ENCODE measurements at places on chromosomes 5 and 9.

- no peak for DNase-seq
Observed at GRCh38 chr9:115462623-115463022, 344.7 kb upstream of the TNC start.

DNA sequence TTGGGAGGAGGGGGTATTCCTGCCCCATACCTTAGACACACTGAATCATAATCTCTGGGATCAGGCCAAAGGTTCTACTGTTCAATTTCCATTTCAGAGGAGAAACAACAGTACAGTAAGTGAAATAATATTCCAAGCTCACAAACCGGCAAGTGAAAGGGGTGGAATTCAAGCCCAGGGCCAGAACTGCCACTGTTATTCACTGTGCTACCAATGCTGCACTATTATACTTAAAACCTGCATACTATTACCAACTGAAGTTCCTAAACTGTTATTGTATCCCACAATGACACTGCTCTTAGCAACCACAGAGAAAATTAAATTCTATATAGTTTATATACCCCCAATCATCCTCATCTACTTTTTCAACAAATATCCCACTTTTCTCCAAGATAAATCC lies 24.6 kb downstream of the SSBP2 start:
- no peak for DNase-seq

- DNase-seq = no peak
Observed at GRCh38 chr9:105973951-105974351, 279.6 kb downstream of the TMEM38B start.

GRCh38 chr5:79495311-79495710 lies 18.6 kb downstream of the HOMER1 start:
- DNase-seq = no peak

DNA sequence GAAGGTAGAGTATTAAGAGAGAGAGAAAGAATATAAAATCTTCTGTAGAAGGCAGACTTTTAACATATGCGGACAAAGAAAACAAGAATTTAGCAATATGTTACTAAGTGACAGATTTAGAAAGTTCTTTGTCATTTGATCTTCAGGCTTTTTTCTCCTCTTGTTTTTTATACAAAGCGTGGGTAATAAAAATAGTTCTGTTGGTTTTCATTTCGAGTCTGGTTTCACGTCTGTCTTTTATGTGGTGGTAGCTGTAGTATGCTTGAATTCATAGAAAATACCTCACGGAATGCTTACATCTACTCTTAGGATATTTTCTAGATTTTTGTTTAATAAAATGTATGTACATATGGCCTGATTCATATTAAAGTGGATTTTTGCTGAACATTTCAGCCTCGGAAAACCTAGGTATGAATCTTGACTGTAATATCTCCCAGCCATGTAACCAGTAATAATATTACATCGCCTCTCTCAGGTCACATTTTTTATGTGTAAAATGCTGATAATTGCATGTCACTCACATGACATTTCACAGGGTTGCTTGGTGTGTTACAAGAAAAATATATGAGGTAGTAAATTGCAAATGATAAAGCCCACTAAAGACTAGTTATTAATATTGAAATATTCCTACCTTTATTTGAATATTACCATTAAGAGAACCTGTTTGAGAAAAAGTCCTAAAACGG lies 72.5 kb upstream of the TAF11L2 start:
- no peak for DNase-seq

- DNase-seq = no peak
Observed at GRCh38 chr5:80740999-80741398, 86.2 kb upstream of the DHFR start.

GRCh38 chr9:14326264-14326826 lies 12.4 kb upstream of the NFIB start:
- DNase-seq = peak; percentile 31

GRCh38 chr5:154002511-154003020 lies 36.1 kb downstream of the FAM114A2 start:
- no peak for DNase-seq

- DNase-seq = no peak
Observed at GRCh38 chr5:111596705-111597104, 84.4 kb upstream of the STARD4 start.

GRCh38 chr5:80198399-80198798 lies 57.4 kb downstream of the SERINC5 start:
- no peak for DNase-seq

DNA sequence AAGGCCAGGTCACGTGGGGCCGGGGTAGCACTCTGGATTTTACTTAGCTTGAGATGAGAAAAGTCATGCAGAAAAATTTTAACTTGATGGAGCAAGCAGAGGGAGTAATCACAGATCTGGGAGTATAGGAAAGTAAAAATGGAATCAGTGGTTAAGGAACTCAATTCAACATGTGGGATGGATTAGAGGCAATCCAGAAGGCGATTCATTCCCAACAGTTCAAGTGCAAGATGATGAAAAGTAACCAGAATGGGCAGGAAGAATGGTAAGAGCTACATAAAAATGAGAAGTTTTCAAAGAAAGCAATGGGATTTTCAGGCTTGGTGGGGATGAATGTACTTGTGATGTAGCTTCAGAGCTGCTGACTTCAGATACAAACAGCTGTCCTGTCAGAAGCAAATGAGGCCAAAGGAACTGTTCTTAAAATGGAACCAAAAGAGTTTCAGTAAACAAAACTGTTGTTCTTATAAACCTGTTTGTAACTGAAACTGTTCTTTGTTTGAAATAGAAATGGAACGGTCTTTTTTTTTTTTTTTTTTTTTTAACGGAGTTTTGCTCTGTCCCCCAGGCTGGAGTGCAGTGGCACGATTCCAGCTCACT lies 5.6 kb upstream of the SEC24A start:
- no peak for DNase-seq

DNA sequence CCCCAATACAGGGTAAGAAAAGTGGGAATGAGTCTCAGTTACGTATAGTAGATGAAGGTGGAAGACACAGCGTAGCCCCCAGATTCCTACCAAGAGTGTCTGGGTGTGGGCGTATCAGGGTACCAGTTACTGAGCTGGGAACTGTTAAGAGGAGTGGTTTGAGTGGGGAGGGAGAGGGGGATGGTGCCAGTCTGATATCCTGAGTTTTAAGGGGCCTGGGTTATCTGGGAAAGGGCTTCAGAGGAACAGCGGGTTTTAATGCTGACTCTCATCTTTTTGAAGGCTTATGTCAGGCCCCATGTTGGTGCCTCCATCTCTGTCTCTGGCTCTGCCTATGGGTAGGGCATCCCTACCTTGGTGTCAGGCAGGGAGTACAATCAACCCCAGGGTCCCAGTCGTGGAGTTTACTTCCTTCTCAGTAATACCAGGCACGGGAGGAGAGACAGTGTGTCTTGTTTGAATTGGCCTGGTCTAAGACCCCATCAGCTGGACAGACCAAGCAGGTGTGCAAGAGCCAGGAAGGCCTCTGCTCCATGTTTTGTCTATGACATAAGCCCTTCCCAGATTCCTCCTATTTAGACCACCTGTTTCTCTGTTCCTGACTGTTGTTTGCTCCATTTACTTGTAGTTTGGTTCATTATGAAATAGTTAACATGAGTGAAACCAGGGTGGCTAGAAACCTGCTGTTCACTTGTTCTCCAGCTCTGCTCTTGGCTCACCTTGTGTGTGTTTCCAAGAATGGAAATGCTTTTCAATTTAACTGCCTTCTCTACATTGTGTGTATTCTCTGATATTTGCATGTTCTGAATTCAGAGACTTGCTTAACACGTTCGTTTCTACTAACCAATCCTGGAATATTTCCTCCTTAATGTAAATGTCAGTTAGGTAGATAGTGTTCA lies 125.6 kb downstream of the DAB2IP start:
- DNase-seq = no peak

DNA sequence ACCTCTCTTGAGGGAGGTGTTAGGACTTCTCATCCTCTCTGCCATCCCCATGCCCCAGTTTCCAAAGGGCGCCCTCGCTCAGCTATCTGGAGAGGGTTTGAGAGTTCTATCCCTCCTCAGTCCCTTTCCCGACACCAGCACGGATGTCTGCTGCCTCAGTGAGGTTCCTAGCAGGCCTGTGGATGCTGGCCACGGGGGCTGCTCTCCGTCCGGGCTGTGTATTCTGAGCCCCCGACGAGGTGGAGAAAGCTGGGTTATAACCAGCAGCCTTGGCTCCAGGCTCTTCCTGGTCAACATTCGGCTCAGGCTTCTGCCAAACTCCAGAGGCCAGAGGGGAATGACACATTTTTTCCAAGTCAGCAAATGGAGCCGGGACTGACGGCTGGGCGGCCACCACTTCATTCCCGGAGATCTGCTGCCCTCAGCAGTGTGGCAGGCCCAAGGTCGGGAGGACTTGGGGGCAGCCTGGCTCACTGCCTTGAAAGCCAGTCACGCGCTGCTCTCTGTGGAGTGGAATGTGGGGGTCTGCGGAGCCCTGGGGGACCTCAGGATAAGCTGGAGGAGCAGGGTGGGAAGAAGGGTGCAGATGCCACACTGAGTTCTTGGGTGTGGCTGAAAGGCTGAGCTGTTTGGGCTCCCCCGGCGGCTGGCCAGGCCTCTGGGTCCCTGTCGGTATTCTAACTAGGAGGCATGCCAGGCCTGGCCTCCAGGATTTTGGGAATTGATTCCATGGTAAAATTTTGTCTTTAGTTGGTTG lies 27.4 kb downstream of the PTPA start:
- peak; percentile 35 for DNase-seq

- no peak for DNase-seq
Observed at GRCh38 chr9:100027543-100027942, 71.3 kb downstream of the ERP44 start.

DNA sequence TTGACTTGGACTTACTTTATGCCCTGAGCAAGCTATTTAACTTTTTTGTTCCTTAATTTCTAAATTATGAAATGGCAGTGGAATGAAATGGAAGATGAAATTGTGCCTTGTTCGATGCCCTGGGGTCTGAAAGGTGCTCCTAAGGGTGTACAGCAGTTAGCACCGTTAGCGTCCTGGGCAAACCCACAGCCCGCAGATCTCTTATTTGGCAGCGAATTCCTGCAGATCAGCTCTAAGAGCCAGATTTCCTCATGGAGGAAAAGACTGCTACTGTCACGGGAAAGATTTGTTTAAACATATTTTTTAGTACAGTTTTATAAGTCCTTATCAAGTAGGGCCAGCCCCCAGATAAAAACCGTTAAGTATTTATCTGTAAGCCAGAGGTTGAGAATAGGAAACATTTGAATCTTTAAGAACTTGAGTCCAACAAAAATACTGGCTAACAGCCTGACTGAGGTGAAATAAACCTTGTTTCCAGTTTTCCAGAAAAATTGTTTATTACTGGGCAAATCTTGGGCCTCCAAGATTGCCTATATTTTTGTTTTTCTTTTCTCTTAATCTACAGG lies 216.5 kb upstream of the DMRT1 start:
- no peak for DNase-seq

- DNase-seq = no peak
Observed at GRCh38 chr5:102368392-102368791, 72.3 kb upstream of the SLCO4C1 start.

- no peak for DNase-seq
Observed at GRCh38 chr5:58048954-58049353, 410.9 kb downstream of the PLK2 start.

DNA sequence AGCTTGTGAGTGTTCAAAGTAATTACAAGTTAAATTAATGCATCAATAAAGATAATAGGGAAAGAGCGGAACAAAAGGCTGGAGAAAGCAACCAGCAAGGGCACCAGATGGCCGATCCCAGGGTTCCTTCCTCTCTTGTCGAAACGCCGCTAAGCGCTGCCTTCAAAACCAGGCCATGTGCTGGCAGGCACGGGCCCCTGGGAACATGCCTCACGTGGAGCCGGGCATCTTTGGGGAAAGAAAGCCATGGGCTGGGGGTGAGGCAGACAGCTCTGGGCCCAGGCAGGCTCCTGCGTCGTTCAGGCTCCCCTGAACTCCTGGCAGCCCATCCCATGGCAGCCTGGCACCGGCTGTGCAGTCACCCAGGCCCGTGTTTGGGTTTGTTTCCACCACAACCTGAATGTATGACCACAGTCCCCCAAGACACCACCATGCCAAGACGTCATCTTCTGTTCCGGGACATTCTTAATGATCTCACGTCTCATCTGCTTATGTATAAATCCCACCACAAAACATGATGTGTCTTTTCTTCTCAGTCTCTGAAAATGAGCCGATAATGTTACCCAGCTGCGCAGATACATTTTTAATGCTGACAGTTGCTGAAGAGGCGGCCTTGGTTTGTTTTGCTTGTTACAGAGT lies 110.4 kb upstream of the SARDH start:
- no peak for DNase-seq

GRCh38 chr5:5418764-5419163 lies 3.7 kb upstream of the ICE1 start:
- no peak for DNase-seq

DNA sequence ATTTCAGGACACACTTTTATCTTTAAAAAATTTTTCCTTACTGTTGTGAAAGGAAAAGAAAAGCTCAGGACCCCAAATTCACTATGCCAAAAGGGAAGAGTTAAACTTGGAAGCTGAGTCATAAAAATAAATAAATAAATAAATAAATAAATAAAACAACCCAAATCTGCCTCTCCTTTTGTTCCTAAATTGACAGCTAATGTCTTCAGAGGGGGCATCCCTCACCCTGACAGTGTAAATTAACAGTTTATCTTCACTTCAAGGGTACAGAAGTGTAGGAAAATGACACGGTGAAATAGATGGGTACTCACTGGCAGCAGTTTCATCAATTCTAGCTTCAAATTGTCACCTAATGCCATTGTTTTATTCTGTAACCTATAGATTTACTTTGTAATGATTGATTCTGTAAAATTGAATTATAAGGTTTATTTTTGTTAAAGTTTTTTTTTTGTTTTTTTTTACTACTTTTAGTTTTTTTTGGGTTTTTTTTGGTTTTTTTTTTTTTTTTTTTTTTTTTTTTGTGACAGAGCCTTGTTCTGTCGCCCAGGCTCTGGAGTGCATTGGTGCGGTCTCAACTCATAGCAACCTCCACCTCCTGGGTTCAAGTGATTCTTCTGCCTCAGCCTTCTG lies 18.5 kb upstream of the ANXA1 start:
- no peak for DNase-seq

- DNase-seq = no peak
Observed at GRCh38 chr5:78511121-78511906, 137.3 kb downstream of the LHFPL2 start.

GRCh38 chr9:38405785-38406184 lies 13.3 kb downstream of the ALDH1B1 start:
- no peak for DNase-seq

GRCh38 chr5:122304471-122305215 lies 7.4 kb upstream of the SNCAIP start:
- no peak for DNase-seq

GRCh38 chr5:82641331-82642003 lies 363.3 kb upstream of the RPS23 start:
- peak; percentile 56 for DNase-seq

DNA sequence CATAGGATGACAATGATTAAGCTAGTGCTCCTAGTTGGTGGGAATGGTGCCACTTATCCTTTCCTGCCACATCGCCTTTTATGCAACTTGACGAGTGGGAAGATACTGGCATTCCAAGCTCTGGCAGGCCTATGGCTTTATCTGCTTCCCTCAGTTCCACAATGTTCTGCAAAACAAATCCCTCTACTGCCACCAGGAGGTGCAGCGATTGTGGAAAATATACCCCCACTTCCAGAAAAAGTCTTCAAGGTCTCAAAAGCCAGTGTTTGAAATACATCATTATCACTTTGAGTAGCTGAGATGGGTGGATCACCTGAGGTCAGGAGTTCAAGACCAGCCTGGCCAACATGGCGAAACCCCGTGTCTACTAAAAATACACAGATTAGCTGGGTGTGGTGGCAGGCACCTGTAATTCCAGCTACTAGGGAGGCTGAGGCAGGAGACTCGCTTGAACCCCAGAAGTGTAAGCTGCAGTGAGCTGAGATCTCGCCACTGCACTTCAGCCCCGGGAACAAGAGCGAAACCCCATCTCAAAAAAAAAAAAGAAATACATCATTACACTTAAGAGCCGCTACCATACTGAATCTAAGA lies 3.4 kb downstream of the CLINT1 start:
- DNase-seq = peak; percentile 42

GRCh38 chr5:79857714-79858409 lies 133.2 kb downstream of the MTX3 start:
- DNase-seq = no peak
